ENCODE measurements at places on chromosomes 2 and 18. TPM values are rescaled to one million over a fixed set of nuclear protein-coding genes. Genes with fewer than 3 reads are reported as not detected.

DNA sequence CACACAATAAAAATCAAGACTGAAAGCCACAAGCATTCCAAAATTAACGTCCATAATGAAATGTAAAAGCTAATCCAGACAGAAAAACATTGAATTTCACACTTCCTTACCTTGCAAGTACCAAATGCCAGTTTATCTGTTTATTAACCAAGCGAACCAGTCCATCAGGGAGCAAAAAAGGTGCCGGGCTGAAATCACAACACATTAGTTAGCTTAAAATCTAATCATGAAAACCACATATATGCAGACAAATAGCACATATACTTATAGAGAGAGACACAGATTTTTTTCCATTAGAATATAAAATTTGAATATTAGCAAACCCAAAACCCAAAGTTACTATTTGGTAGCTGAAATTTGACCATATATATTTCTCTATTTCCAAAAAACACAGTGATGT, 7.2 kb downstream of the NBAS start:
- no peaks in the 10 kb centered on the region for H3K36me3 ChIP-seq
- H3K4me3 ChIP-seq: no peak overlapping the region

- H3K27me3 ChIP-seq: no peaks in the 10 kb centered on the region
- no peak for DNase-seq
- H3K36me3 ChIP-seq: no peaks in the 10 kb centered on the region
- H3K27ac ChIP-seq: no peak overlapping the region
- H3K4me1 ChIP-seq: no peaks in the 10 kb centered on the region
- H3K4me3 ChIP-seq: no peak overlapping the region
These were observed 133.5 kb downstream of the CERS6 start for GRCh38 chr2:168589236-168590211.

DNA sequence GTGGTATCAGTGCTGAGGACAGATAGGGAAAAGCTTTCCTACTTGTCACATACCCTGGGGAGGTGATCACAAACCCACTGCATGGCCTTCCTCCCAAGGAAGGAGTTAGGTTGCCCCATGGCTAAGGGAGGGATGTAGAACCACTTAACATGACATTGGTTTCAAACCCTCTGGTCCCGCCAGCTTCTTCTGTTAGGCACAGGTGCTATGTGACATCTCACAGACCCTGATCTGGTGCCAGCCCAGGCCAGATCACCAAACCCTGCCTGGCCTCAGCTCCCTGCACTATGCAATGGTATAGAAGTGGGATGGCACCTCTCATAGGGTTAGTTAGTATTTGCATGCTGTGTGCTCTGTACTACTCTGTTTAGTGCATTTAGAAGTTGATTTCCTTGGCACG, 58.0 kb downstream of the TCF7L1 start:
- no peaks in the 10 kb centered on the region for H3K4me1 ChIP-seq
- no peaks in the 10 kb centered on the region for H3K27me3 ChIP-seq
- DNase-seq: no peak
- no peak overlapping the region for H3K4me3 ChIP-seq
- H3K27ac ChIP-seq: no peak overlapping the region

DNA sequence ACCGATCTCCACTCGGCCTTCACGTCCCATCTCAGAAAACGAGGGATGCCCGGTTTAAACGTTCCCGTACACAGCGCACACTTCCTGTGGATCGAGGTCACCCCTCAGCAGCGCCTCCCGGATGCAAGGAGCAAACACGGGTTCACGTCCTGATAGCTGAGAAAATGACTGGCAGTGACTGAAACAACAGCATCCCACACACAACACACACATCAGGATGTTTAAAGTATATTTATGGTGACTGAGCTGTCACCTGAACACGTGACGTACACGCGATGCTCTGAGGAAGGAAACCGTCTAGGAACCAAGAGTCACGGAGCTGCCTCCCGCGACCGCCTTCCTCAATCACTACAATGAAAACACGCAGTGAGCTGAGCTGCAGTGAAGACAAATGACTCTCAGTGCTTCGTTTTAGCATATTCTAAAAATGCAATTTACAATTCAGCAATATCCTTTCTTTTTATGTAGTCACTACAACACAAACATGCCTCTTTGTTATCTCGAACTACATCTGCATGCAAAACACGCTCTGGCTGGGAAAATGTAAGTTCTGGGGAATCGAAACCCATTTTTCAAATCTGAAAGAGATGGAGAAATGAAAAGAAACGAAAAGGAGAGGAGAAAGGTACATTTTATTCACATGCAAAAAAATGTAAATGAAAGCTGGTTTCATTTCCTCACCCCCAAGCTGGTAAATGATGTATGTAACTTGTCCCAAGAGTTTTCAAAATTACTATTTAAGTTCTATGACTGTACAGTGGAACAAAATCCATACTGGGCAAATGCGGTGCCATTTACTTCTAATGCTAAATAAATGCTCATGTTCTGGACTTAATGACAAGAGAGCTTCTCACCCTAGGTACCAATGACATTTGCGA, 19.8 kb downstream of the HDAC4 start:
- no peak overlapping the region for H3K4me3 ChIP-seq
- DNase-seq: no peak
- peak overlapping the region; percentile 30 for H3K27ac ChIP-seq
- H3K27me3 ChIP-seq: no peaks in the 10 kb centered on the region

GRCh38 chr2:184780944-184781343, 182.6 kb downstream of the ZNF804A start:
- no peak overlapping the region for H3K27ac ChIP-seq
- H3K36me3 ChIP-seq: no peaks in the 10 kb centered on the region
- H3K27me3 ChIP-seq: no peaks in the 10 kb centered on the region

The NGEF gene
- 1.5 TPM for polyA plus RNA-seq

The DSG4 gene
- not detected for polyA plus RNA-seq

DNA sequence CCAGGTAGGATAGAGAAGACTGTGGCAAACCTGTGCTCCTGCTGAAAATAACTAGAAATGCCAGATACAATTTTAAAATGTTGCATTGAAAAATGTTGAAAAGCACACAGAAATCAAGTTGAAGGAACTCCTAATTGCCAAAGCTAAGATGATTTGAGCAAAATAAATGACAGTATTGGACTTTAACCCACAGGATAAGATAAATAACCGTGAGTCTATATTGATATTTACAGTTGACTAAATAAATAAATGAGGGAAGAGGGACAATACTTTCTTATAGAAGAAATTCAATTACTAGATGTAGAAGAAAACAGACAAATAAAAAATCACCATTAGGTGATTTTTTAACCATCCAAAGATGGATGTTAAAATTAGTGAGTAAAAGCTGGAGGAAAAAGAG, 59.0 kb downstream of the CWC22 start:
- H3K27me3 ChIP-seq: no peaks in the 10 kb centered on the region

GRCh38 chr2:193539188-193539587, 1344.5 kb upstream of the TMEFF2 start:
- H3K4me3 ChIP-seq: no peak overlapping the region
- H3K27ac ChIP-seq: no peak overlapping the region
- H3K36me3 ChIP-seq: no peaks in the 10 kb centered on the region
- H3K4me1 ChIP-seq: no peaks in the 10 kb centered on the region
- DNase-seq: no peak
- no peaks in the 10 kb centered on the region for H3K27me3 ChIP-seq

- no peak overlapping the region for H3K27ac ChIP-seq
- H3K27me3 ChIP-seq: no peaks in the 10 kb centered on the region
- no peak for DNase-seq
These were observed 160.6 kb downstream of the DTNA start for GRCh38 chr18:34870555-34871310.

The CCDC148 gene
- polyA plus RNA-seq: 4.3 TPM

- H3K27me3 ChIP-seq: no peaks in the 10 kb centered on the region
- DNase-seq: no peak
- H3K27ac ChIP-seq: no peak overlapping the region
- no peaks in the 10 kb centered on the region for H3K36me3 ChIP-seq
- no peaks in the 10 kb centered on the region for H3K4me1 ChIP-seq
- no peak overlapping the region for H3K4me3 ChIP-seq
These were observed 35.3 kb downstream of the KIAA2012 start for GRCh38 chr2:202108345-202108744.

DNA sequence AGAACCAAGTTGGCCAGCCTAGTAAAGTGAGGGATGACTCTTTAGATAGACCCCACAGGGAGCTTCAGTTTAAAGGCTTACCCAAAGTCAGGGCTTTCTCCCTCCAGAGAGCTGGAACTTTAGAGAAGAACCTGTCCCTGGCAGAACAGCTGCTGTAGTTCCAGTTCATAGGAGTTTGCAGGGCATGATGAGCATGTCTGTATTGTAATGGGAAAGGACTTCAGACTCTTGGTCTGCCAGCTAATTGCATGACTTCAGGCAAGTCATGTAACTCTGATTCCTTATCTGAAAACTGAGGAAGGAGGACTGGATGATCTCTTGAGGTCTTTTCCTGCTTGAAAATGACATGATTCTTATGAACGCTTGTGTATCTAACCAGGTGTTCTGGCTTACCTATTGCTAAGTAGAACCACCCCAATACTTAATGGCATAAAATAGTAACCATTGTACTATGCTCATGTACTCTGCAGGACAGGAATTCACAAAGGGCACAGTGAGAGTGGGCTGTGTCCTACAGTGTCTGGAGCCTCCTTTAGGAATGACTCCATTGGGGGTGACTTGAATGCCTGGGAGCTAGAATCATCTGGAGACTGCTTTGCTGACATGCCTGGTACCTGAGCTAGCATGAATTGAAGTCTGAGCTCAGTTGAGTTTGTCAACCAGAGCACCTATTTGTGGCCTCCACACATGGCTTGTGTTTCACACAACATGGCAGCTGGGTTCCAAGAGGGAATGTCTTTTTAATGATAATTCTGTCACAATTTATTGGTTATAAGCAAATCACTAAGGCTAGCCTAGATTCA, 18.9 kb downstream of the SP5 start:
- peaks cover 12% of the 10 kb centered on the region for H3K4me1 ChIP-seq
- no peak overlapping the region for H3K4me3 ChIP-seq
- no peaks in the 10 kb centered on the region for H3K27me3 ChIP-seq
- H3K36me3 ChIP-seq: peaks cover 5% of the 10 kb centered on the region
- no peak overlapping the region for H3K27ac ChIP-seq

The DOK6 gene
- 15.5 TPM for polyA plus RNA-seq

GRCh38 chr2:25698752-25699151, 25.4 kb upstream of the DTNB start:
- no peaks in the 10 kb centered on the region for H3K4me1 ChIP-seq
- H3K36me3 ChIP-seq: no peaks in the 10 kb centered on the region
- no peak overlapping the region for H3K4me3 ChIP-seq

GRCh38 chr2:83109284-83109683, 1349.8 kb downstream of the SUCLG1 start:
- no peaks in the 10 kb centered on the region for H3K27me3 ChIP-seq
- H3K36me3 ChIP-seq: no peaks in the 10 kb centered on the region
- H3K27ac ChIP-seq: no peak overlapping the region
- no peak overlapping the region for H3K4me3 ChIP-seq

DNA sequence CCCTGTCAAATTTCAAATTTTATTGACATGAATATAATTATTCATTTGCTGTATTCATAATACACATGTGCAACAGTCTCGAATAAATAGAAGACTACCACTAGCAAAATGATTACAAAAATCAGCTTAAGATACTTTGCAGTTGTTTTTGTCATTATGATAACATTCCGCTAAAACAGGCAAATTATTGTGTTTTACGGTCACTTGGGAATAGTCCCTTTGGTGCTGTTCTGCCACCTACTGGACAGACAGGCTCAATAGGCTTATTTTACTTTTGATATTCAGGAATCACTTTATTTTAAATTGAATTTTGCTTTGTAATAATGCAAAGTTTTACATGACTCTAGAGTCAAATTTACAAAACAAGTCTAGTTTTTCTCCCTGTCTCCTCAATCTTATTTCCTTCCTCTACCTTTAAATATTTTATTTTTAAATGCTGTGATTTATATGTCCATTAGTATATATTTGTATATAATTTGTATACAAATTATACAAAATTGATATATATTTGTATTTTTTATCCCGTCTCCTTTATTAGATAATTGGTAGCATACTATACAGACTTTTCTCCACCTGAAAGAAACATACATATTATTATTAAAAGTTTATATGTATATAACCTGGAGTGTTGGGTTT, 456.3 kb downstream of the DLGAP1 start:
- no peak overlapping the region for H3K4me3 ChIP-seq
- DNase-seq: peak; percentile 61
- H3K27me3 ChIP-seq: no peaks in the 10 kb centered on the region
- H3K27ac ChIP-seq: no peak overlapping the region
- H3K4me1 ChIP-seq: no peaks in the 10 kb centered on the region

DNA sequence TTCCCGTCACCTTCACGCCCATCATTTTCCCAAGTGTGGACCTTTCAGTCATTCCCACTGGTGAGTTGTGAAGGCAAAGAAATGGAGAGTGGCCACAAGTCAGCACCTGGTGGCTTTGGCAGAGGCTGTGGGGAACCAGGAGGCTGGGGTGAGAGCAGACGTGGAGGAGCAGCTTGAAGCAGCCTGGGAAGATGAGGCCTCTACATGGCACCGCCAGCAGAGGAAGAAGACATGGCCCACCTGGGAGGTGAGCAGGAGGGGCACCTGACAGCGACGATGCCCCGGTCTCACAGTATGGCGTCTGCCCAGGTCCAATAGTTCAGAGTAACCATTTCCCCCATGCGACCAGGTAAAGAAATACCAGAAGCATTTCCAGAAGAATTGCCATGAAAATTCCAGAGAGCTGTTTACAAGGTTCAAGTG, 69.0 kb downstream of the TPO start:
- H3K4me3 ChIP-seq: no peak overlapping the region
- no peaks in the 10 kb centered on the region for H3K36me3 ChIP-seq
- H3K27me3 ChIP-seq: no peaks in the 10 kb centered on the region
- H3K27ac ChIP-seq: no peak overlapping the region
- no peaks in the 10 kb centered on the region for H3K4me1 ChIP-seq

The GAL3ST2 gene
- polyA plus RNA-seq: 0.28 TPM

The IL1F10 gene
- not detected for polyA plus RNA-seq

- no peaks in the 10 kb centered on the region for H3K36me3 ChIP-seq
- DNase-seq: no peak
These were observed 57.4 kb upstream of the GLI2 start for GRCh38 chr2:120678251-120678650.

GRCh38 chr2:45773909-45774308, 122.4 kb downstream of the PRKCE start:
- peak overlapping the region; percentile 50 for H3K27ac ChIP-seq
- no peak overlapping the region for H3K4me3 ChIP-seq
- no peaks in the 10 kb centered on the region for H3K27me3 ChIP-seq
- DNase-seq: peak; percentile 68

The YES1 gene
- polyA plus RNA-seq: 61.8 TPM

DNA sequence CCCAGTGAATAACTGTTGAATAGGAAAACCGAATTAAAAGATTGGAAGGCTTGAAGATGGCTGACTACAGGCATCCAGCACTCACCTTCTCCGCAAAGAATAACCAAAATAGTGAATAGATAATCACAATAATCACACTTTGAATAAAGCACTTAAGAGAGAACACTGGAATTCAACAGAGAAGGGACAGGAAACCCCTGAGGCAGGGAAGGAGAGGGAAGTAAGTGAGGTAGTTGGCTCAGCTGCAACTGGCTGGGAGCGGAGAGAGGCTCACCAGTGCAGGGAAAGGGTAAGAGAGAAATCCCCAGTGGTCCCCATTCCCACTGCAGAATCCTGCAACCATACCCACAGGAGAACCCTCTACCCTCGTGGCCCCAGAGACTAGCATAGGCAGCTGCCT, 246.6 kb upstream of the NCKAP5 start:
- H3K36me3 ChIP-seq: no peaks in the 10 kb centered on the region
- H3K4me3 ChIP-seq: no peak overlapping the region
- no peak overlapping the region for H3K27ac ChIP-seq
- DNase-seq: no peak
- no peaks in the 10 kb centered on the region for H3K4me1 ChIP-seq

The SERPINB11 gene
- polyA plus RNA-seq: not detected

GRCh38 chr18:23682472-23682871, 6.8 kb upstream of the LAMA3 start:
- H3K27me3 ChIP-seq: no peaks in the 10 kb centered on the region
- no peaks in the 10 kb centered on the region for H3K4me1 ChIP-seq
- H3K4me3 ChIP-seq: no peak overlapping the region
- no peak overlapping the region for H3K27ac ChIP-seq
- DNase-seq: no peak
- no peaks in the 10 kb centered on the region for H3K36me3 ChIP-seq

Measured in left lung (tissue), 14 donors.